A673 (cell line): ENCODE measurements at places on chromosomes 5 and 9.

DNA sequence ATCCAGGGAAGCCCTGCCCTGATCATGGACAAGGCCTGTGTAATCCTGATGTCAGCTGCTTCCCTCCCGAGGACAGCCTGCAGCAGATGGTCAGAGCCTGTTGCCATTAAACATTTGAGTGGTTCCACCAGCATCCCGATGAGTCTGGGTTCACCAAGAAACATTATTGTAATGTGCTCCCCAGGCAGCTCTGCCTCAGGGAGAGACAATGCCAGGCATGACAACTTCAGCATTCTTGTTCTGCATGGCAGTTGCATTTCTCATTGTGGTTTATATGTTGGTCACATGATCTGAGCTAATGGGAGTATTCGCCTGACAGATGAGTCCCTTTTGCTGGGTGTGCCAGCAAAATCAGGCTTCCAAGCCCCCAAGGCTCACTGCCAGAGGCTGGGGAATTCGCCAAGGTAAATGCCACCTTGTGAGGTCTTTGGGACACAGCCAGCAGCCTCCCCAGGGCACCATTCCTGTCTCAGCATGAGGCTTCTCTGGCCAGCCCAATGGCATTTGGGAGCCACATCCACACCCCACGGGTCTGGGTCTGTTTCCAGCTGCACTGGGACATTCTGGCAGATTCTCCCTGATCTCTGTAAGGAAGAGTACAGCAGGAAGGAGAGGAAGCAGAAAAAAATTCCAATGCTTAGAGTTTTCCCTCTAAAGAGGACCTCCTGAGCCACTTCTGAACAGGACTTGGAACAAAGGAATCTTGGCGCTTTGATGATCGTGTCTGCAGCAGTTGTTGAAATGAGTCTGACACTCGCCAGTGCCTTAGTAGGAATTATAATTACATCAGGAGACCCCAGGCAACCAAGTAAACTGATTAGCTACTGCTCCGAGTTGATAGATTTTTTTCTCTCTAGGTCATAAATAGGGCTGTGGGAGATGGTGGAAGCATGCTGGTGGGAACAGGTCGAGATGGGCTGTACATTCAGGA lies 18.7 kb downstream of the KCNIP1 start:
- peak; percentile 48 for DNase-seq

- DNase-seq = peak; percentile 6
These were observed 332.3 kb upstream of the NUDT12 start for GRCh38 chr5:103894882-103895281.

GRCh38 chr5:34915856-34916192 lies 313 bp downstream of the BRIX1 start:
- no peak for DNase-seq

DNA sequence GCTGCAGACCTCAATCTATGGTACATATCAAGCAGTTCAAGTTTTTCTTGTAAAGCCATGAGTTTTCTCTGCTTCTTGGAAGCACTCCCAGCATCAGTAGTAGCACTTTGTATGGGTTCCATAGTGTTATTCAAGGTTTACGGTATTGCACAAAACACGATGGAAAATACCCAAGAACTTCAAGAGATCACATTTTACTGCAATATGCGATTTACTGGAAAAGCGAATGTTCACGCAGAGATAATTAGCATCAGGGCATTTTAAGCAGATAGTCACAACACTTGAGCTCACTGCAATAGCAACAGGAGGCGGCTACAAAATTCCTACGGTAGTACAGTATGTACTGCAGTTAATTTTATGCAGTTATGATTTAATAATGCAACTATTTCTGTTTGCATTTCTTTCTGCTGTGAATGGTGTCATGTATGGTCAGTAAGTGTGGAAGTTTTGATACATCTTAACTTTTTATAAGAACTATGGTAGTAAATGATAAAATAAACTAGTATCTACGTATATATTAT lies 200.8 kb downstream of the SMARCA2 start:
- peak; percentile 76 for DNase-seq

DNA sequence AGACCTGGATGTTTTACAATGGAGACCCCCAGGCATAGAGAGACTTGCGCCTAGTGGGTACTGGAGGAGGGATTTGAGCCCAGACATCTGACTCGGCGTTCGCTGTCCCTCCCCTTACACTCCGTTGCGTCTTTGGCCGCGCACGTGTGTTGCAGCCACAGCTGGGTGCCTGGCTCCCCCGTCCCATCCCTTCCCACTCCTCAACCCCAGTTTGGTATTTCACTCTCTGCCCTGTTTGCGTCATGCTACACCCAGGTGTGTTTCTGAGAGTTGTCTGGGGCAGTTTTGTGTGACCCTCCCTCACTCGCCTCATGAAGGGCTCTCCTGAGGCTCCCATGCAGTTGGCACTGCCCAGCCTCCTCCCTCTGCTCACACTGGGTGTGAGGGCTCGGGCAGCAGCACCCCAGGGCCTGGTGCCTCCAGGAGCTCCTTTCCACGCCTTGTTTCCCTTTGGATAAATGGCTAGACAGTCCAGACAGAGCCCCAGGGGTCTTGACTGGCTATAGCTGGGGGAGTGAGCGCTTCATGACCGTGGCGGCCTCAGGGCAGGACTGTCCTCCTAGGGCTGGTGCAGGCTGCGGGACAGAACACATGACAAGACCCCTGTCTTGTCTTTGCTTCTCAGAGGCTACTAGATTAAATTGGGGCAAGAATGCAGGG lies 13.6 kb downstream of the TCF7 start:
- no peak for DNase-seq

- DNase-seq = no peak
These were observed 40.8 kb upstream of the CKMT2 start for GRCh38 chr5:81192373-81192750.

GRCh38 chr5:135041726-135042125 lies 7.7 kb upstream of the PITX1 start:
- DNase-seq = no peak

- DNase-seq = no peak
These were observed 56.9 kb upstream of the GALNT10 start for GRCh38 chr5:154133591-154133990.

- DNase-seq = no peak
These were observed 18.2 kb upstream of the ANP32B start for GRCh38 chr9:97964901-97965300.
